ENCODE measurements at places on chromosomes 1 and 21. TPM values are rescaled to one million over a fixed set of nuclear protein-coding genes. Genes with fewer than 3 reads are reported as not detected.
A peak's percentile ranks its signal among the peaks of the same experiment; 100 is the strongest.

GRCh38 chr1:248243204-248243603, 12.0 kb downstream of the OR2M4 start:
- DNase-seq = peak; percentile 59

Gene KRTAP13-2
- not detected for total RNA-seq

DNA sequence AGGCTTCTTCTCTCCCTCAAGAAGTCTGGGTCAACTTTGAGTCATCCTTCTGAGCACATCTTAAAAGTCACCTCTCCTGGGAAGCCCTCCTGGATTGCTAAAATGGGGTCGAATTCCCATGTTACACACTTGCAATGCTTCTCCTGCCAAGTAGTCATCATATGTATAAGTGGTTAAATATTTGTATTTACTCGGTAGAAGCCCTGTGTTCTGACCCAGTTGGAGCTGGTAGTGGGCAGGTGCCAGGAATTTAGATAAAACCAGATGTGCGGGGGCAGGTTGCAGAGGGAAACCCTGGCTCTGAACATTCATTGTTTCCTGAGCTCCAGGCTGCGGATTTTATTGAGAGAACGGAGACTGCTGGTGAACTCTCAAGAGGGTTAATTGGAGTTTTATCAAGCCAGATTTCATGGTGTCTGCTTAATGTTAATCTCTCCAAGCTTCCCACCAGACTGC, 52.8 kb upstream of the RPL11 start:
- DNase-seq = peak; percentile 60

- no peak for DNase-seq
Observed at GRCh38 chr1:49971088-49971487, 52.7 kb downstream of the AGBL4 start.

Gene ZYG11A
- total RNA-seq = 0.03 TPM

Measured in SJCRH30 (cell line).